ENCODE measurements at places on chromosomes 12 and 14.

GRCh38 chr12:103680591-103681141 is 93.6 kb downstream of the STAB2 start:
- DNase-seq = peak; percentile 40

DNA sequence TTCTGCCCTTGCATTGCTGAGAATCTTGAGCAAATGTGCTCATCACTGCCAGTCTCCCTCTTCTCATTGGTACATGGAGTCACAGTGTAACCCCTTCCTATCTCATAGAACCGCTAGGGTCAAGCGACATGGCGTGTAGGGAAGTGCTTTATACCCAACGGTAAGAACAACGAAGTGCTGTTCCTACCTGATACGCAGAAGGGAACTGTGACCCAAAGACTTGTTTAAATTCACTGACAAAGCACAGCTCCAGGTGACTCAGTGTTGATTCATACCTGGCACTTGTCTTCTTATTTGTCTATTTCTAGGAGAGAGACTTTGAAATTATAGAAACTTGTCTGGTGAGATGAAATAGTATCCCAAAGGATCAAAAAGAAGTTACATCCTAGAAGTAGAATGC is 53.7 kb downstream of the FBXL14 start:
- no peak for DNase-seq

- DNase-seq = peak; percentile 52
Measured at GRCh38 chr12:15846887-15847286, 35.3 kb upstream of the STRAP start.

DNA sequence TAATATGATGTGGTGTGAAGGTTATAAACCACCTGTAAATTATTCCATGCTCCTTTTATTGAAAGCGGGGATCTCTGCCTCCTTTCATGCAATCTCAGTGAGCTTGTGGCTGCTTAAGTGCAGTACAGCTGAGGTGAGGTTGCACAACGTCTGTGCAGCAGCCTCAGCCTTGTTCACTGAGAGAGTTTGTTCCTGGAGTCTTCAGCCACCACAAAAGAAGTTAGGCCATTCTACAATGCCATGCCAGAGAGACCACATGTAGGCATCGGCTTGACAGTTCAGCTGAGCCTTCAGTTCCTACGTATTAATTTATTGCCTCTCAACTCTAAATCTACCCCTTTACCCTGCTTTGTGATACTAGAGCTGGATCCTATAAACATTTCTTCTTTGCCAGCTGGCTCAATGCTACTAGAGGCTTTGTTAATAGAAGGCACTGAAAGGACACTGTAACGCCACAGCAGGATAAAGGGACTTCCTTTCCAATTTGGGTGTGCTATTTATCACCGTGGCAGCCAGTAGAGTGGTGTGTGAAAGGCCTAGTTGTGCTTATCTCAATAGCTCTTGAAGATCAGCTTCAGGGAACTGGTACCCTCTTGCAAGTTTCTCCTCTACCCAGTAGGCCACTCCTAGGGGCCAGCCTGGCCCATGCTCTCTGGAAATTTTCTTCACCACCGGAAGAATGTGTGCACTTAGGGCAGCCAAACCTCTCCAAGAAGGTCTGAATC is 337.7 kb downstream of the IPO8 start:
- DNase-seq = no peak

DNA sequence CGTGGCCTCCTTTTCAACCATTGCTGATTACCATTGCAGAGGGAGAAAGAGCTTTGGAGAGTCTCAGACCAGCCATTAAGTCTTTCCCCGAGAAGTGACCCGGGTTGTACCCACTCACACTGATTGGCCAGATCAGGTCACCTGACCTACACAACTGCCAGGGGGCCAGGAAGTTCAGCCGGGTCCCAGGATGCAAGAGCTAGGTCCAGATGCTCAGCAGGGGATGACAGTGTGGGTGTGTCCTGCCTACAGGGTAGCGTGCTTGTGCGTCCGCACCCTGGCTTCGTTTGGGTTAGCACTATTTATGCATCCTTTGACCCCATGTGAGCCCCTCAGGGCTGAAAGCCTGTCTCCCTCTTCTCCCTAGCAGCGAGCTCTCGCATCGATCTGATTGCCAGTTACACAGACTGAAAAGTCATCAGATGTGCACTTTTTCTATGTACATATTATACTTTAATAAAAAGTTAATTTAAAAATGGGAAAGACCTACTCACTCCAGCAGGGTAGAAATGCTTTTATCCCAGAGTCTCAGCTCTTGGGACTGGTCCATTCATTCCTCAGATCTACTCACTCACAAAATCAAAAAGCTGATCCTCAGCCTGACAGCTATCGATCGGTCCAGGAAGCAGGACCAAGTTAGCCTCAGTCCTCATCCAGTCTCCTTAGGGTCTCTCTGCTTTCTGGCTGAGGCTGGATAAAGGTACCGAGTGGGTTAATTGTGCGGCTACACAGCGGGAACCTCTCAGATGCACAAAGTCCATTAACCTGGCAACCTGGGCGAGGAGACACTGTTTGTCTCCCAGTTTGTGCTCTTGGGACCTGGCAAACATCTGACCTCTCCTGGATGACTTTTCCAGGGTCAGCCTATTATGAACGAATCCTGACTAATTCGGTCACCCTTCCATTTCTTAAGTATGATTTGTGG is 68.0 kb downstream of the SERPINA3 start:
- DNase-seq = peak; percentile 59

DNA sequence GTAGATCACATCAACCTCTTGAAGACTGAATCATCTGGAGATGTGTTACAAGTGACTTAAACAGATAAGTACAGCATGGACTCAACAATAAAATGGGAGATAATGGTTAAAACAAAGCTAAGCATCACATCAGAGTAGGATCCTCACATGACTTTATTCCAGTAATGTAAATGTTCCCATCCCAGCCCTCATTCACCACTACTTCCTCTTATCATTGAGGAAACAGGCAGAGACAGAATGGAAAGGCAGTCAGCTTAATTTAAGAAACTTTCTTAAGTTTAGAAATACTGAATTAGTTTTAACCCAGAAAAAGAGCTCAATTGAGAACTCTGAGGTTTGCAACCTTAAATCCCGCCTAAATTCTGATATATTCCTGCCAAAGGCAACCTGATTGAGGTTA is 1.2 kb upstream of the ALG10 start:
- no peak for DNase-seq

DNA sequence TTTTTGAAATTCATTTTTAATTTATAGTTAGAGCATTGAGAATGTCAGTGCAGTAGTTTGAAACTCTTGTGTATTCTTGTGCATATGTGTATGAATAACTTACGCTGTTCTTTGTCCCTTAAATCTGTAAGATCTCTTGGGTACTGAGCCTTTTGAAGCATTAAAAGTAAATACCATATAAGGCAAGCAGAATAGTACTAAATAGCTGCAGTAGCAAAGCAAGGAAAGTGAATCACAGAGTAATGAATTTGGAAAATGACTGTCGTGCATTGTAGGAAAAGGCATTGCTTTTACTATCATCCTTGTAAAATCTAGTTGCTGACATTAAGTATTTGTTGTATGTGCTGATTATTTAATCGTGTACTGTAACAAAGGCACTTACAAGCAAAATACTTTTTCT is 12.1 kb downstream of the CNOT2 start:
- DNase-seq = no peak

- no peak for DNase-seq
Measured at GRCh38 chr12:45975506-45975905, 14.9 kb downstream of the SCAF11 start.

- DNase-seq = no peak
Measured at GRCh38 chr14:95199298-95199983, 42.1 kb upstream of the DICER1 start.

- DNase-seq = no peak
Measured at GRCh38 chr14:37384870-37385596, 187.3 kb downstream of the MIPOL1 start.

DNA sequence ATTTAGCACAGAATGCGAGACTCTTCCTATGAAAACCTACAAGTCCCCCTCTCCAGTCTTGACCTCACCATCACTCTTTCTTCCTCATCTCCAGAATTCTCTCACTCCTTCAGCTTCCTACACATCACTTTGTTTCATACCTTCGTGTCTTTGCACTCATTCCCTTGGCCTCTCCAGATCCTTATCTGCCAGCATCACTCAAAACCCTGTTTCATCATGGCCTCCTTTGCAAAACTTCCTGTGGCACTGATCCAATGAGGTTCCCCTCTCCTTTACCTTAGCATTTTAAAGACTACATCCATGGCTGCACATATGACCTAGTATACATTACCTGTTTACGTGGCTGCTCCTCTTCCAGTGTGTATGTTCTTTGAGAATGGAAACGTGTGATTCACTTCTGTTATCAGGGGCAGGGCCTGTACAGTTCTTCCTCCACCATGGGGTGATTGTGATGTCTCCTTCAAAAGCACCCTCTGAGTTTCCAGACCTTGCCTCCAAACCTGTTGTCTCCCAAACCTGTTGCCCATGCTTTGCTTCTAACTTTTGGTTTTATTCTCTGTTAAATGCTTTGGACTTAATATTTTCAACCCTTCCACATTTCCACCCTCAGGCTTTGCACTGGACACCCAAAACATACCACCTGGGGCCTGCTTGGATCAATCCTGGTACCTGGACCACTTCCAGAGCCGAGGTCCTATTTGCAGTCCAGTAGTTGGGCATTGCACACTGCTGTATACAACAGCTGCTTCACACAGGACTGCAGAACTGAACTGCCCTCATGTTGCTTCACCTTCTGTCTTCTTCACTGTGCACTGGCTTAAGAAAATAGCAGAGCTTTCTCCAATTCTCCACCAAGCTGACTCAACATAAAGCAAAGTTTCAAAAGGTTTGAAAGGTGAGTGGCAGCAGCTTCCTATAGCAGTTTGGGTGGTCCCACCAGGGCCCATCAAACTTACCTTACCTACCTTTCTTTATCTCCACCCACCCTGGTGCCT is 131.7 kb downstream of the LLPH start:
- no peak for DNase-seq

- DNase-seq = no peak
Measured at GRCh38 chr12:57094208-57095160, 5.6 kb downstream of the NAB2 start.

DNA sequence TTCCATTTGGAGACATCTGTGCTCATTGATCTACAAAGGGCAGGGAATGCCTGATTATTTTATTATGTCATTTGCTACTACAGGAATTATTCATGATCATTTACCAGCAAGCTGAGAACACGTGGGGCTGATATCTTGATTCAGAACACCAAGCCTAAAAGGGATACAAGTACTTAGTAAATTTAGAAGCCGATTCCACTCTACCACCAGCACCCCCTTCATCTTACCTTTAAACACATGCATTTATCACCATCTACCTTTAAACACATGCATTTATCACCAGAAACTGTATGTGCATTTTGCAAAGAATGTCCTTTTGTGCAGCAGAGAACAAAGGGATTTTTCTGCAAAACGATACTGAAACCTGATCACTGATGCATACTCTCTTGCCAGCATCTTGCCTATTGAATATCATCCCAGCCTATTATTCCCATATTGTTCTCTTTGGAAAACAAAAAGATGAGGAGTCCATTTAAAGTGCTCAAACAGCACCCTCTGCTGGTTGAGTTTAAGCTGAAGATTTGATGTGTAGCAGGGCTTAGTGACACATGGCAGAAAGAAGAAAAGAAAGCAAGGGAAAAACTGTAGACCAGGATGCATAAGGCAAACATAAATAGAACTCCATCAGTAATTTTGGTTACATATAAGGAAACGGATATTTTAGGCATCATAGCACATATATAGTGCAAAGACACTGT is 132.6 kb upstream of the PLEKHG7 start:
- peak; percentile 68 for DNase-seq

- DNase-seq = no peak
Measured at GRCh38 chr12:16297521-16297920, 20.0 kb upstream of the SLC15A5 start.

- DNase-seq = no peak
Measured at GRCh38 chr12:26723379-26724308, 109.3 kb downstream of the ITPR2 start.

GRCh38 chr12:93025145-93026103 is 96.3 kb upstream of the EEA1 start:
- DNase-seq = no peak

DNA sequence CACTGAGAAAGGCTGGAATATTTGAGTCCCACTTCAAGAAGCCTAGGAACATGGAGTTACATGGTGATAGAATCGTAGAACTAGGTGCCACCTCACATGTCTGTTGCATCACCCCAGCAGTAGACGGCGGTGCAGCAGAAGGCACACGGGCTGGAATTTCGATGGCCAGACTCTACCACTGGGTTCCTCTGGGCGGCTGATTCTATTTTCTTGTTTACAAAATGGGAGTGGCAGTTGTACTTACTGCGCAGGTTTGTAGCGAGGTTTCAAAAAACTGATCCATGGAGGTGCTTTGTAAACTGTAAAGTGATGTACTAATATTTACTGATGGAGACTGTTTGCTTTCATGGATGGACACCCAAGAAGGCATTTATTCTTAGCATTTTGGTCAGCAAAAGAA is 45.7 kb downstream of the WDR20 start:
- DNase-seq = no peak
